ENCODE measurements at places on chromosomes 4 and X.
A peak's percentile ranks its signal among the peaks of the same experiment; 100 is the strongest.

- no peak for DNase-seq
Measured at GRCh38 chrX:79161655-79162054, 17.2 kb downstream of the GPR174 start.

- no peak for DNase-seq
Measured at GRCh38 chrX:117854806-117855205, 261.8 kb downstream of the KLHL13 start.

DNA sequence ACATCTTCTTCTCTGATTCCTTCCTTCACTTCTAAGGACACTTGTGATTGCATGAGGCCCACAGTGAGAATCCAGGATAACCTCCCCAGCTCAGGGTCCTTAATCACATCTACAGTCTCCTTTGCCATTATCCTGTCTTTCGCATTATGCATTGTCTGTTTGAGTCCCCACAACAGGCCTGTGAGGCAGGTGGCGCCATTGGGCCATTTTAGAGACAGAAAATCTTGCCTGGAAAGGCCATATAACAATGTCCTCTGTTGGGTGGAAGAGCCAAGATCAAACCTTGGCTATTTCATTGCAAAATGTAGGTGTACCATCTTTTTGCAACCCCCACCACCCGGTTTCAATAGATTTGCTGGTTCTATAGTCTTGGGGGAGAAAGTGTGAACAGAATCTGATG lies 11.8 kb upstream of the DCUN1D4 start:
- no peak for DNase-seq

GRCh38 chr4:124121461-124121971 lies 591.0 kb downstream of the ANKRD50 start:
- DNase-seq, result no peak

DNA sequence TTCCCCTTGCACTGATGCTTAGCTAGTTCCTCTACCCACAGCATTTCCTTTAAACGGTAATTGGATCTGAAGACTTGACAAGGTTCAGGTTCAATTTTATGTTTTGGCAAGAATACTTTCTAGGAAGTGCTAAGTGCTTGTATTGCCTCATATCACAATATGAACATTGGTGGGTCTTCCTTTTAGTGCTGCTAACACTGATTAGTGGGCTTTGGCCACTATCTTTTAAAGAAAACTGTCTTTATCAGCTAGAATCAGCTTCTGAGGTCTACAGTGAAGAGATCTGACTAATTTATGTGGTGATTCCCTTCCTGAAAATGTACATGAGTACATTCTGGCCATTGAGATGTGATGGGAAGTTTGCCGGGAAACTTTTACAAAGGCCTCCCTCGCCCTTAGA lies 316.7 kb upstream of the KLF3 start:
- DNase-seq, result no peak

DNA sequence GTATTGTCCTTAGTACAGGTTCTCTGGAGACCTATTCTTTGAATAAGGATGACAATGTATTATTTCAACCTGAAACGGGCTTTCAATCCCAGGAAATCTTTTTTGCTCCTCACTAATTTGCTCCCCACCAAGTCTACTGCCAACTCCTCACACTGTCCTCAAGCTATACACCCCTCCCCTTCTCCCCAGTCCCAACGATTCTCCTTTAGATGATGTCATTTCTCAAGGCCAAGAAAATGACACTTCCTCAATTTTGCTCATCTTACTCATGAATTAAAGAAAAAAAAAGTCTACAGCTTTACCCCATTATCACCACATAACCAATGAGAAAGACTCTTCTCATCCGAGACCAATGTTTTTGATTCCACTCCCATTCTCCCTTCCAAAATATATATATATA lies 20.6 kb downstream of the AP1S2 start:
- DNase-seq, result no peak

DNA sequence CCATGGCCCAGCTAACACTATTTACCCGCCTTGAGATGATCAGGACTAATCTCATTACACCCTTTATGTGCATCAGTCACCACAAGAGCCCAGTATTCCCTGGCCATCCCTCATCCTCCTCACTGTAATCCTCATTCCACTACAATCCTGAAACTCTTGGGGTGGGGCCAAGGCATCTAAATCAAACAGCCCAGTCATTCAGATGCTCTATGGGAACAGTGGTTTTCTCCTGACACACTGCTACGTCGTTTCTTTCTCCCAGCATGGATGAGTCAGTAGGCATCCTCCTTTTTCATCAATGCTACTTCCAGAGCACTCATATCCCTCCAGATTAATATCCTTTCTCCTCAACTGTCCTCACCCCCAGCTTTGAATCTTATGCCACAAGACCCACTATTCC lies 5.6 kb downstream of the SDAD1 start:
- no peak for DNase-seq

GRCh38 chrX:29852767-29853166 lies 362.6 kb upstream of the MAGEB2 start:
- no peak for DNase-seq

GRCh38 chrX:41377624-41378023 lies 43.7 kb downstream of the DDX3X start:
- no peak for DNase-seq

DNA sequence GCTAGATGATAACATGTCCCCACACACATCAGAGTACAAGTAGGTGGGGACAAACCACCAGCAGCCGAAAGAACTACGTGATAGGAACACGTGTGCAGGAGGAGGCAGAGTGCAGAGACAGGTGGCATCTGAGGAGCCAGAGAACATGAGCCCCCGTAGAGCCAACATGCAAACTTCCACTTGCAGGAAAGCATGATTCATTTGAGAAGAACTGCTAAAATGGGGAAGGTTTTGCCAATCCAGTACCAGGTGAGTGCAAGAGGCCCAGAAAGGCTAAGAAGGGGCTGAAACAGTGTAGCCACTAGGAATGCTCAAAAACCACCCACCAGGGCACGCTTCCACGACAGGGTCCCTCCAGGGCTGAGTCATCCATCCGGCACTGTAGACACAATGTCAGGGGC lies 149.8 kb upstream of the TENM3 start:
- DNase-seq, result no peak

DNA sequence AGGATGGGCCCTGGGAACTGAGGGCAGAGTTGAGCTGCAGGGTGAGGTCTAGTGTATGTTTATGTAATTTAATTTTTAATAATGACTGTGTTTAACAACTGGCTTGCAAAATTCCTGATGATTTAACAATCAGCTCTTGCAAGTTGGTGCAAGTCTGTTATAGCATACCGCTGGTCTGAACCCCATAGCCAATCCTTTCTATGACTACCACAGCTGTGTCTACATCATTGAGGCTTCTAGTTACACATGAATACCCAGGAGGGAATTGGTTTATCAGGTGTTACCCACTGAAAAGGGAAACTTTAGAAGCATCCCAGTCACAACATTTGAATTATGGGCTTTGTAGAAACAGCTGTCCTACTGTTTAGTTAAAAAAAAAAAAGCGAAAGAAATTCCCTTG lies 38.3 kb downstream of the SUPT20HL1 start:
- no peak for DNase-seq

DNA sequence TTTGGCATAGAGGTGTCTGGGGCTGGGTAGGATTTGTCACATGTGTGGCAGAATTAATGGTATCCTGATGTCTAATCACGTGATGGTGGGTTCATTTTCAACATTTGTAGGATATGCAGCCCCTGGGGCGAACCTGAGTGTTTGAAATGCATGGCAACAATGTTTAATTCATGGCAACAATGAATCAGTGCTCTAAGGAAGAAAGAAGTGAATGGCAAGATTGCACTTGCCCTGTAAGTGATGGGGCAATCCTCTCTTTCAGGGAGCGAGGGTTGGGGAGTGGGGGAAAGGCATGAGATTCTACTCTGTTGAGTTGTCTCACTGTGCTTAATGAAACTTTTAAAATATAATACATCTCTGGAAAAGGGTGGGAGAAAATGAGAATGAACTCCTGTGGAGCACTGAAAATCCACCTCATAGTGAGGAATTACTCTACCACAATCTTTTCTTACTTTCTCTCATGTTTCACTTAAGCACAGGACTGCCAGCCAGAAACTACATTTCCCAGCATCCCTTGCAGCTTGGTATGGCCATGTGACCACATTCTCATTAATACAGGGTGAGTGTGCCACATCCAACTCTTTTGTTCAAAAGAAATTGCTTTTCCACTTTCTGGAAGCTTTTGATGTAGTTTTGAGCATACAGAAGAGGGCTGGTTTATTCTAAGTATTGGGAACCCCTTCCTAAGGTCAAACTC lies 64.0 kb upstream of the PGM2 start:
- DNase-seq, result no peak

DNA sequence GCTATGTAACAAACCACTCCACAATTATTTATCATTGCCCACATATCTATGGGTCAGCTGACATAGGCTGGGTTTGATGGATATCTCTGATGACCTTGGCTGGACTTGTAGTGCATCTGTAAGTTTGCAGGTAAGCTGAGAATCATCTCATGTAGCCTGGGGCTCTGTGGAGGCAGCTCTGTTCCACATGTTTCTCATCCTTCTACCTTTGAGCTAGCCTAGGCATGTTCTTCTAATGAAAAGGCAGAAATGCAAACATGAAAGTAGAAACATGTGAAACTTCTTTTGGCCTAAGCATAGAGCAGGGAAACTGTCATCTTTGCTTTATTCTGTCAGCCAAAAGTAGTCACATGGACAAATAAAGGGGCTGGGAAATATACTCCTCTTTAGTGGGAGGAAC lies 18.2 kb downstream of the MRPL1 start:
- DNase-seq, result no peak

GRCh38 chr4:140296335-140297220 lies 76.9 kb upstream of the SCOC start:
- peak; percentile 14 for DNase-seq

GRCh38 chrX:154002215-154002719 lies 17.4 kb downstream of the IRAK1 start:
- no peak for DNase-seq

- no peak for DNase-seq
Measured at GRCh38 chr4:70133473-70133872, 20.6 kb upstream of the PRR27 start.

DNA sequence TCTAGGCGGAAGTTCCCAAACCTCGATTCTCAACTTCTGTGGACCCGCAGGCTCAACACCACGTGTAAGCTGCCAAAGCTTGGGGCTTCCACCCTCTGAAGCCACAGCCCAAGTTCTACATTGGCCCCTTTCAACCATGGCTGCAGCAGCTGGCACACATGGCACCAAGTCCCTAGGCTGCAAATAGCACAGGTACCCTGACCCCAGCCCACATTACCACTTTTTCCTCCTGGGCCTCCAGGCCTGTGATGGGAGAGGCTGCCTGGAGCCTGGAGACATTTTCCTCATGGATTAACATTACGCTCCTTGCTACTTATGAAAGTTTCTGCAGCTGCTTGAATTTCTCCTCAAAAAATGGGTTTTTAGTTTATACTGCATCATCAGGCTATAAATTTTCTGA lies 479.5 kb downstream of the PCDH7 start:
- DNase-seq, result no peak

DNA sequence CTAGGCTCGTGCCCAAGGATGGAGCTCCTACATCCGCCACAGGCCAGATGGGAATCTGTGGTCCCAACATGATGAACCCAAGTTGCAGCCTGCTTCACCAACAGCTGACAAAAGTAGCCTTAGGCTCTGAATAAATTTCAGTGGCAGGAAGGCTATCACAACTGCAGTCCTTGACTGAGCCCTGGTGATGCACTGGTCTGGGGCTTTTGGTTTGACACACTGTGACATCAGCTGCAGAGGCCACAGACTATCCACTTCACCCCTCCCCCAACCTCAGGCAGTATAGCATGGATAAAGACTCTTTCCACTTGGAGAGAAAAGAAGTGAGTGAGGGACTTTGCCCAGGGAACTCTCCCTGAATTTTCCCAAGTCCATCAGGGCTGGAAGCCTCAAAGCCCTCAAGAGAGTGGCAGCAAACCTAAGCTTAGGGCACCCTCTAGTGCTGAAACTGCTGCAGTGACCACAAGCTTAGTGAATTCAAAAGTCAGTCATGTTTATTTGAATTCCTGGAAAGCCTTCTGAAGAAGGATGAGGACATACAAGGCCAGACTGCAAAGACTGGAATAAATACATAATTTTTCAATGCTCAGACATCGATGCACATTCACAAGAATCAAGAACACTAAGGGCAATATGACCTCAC lies 135.0 kb upstream of the TENT5D start:
- DNase-seq, result peak; percentile 0

DNA sequence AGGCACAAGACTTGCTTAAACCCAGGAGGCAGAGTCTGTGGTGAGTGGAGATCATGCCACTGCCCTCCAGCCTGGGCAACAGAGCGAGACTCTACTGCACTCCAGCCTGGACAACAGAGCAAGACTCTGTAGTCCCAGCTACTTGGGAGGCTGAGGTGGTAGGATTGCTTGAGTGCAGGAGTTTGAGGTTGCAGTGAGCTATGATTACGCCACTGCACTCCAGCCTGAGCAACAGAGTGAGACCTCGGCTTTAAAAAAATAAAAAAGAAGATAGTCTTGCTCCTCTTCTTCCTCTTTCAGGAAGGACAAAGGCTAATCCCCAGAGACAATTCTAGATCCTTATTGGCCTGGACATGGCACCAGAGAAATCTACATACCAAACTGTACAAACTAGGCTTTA lies 5.7 kb upstream of the PPEF2 start:
- DNase-seq, result no peak

DNA sequence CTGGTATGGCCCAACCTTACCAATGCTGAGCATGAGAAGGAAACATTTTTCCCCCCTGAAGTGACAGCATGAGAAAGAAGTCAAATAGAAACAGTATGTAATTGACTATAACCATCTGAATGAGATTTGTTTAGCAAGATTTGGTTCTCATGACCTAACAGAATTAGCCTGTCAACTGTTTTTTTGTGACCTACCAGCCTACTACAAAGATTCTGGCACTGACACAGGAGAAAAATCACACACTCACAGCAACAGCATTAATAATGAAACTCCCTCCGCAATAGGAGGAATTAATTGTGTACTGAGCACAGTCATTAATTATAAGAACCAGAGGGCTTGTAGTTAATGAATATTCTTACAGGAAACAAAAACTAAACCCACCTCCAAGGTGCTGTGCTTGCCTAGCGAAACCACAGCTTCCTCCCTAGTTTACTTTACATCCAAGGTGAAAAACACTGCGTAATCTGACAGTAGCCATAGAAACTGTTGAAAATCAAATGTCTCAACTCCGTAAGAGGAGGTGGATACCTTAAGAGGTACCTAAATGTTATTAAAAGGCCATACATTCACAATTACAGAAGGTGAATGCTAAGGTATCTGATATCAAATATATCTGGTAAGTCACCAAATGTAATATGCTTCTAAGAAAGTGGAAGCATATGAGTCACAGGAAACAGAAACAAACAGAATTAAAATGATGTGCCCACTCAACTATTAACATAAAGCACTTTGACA lies 34.9 kb downstream of the MMRN1 start:
- DNase-seq, result no peak

DNA sequence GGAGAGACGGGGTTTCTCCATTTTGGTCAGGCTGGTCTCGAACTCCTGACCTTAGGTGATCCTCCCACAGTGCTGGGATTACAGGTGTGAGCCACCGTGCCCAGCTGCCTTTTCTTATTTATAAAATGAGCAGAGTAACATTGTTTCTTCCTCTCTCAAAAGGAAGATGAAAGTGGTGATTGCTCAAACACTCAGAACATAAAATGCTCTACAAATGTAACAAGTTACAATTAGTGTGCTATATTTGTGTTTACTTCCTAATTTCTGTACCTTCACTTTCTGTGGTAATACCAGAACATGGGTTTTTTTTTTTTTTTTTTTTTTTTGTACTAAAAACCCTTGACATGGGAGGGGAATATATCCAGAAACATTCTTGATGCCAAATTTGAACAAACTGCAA lies 197.9 kb downstream of the MGST2 start:
- no peak for DNase-seq

GRCh38 chr4:147723326-147723725 lies 8.6 kb upstream of the ARHGAP10 start:
- DNase-seq, result no peak

- DNase-seq, result no peak
Measured at GRCh38 chr4:27278615-27279375, 418.2 kb downstream of the STIM2 start.
